ENCODE measurements at places on chromosomes 1 and 21.

- no peak for DNase-seq
These were observed 112.1 kb downstream of the ROR1 start for GRCh38 chr1:63885899-63886298.

- DNase-seq = no peak
These were observed 6.0 kb downstream of the DLGAP3 start for GRCh38 chr1:34923490-34923889.

DNA sequence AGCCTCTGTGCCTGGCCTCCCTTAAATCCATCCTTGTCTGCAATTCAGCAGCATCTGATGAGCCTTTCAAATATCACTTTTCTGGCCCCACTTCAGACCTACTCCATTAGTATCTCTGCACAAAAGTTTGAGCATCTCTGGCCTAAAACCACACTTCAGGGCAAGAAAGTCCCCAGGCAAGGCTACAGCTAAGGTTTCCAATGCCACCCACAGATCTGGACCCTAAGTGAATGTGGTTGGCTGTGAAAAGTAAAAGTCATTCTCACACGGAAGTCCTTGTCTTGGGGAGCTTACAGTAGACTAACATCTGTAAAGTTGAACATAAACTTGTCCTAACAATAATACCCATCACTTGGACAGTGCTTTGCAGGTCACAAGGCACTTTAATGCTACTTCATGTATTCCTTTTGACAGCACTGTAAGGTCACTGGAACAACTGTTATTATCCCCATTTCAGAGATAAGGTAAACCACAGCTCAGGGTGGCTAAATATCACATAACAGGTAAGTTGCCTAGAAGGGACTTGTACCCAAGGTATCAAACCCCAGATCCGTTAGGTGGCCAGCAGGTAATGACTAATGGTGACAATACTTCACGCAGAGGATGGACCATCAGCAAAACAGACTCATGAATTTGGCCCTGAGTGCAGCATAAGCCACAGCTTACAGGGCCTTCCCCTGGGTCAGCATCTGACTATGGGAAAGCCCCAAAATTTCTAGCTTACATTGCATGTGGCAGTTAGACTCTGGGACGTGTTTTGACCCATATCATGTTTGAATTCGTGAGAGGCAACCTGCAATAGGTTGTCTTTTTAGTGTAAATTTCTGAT is 356.0 kb downstream of the HHAT start:
- DNase-seq = no peak

GRCh38 chr21:36148886-36149285 is 7.7 kb upstream of the DOP1B start:
- DNase-seq = no peak

DNA sequence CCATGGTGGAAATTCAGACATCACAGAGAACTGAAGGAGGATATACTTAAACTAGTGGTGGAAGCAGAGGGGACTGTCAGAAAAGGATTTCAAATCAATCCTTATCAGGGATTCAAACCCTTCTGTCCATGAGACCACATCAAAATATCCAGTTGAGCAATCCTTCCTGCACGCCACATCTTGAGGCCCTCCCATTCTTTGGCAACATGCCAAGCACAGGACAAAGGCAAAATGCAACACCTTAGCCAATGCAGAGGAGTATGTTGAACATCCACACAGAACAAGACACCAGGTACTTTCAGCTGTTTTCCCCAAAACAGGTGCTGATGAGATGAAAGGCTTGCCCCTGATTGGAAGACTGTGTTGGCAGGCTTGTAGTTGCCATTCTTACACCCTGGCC is 81.8 kb upstream of the PLXNA2 start:
- no peak for DNase-seq

DNA sequence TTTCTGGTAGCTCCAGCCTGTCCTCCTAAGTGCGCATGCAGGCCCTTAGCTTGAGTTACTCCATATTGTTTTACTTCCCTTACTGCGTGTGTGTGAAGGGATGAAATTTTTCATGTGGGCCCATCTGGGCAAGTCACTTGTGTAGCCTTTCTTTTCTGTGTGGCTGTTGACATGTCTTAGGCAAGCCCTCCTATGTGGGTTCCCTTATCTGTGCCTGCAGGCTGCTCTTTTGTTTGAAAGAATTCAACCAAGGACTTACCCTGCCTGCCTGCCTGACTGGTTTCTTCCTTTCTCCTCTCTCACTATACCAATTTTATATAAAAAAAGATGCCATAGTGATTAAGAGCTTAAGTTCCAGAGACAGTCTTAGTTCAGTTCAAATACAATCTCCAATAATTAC is 249.3 kb downstream of the ATG4C start:
- DNase-seq = no peak

- DNase-seq = no peak
These were observed 57.5 kb upstream of the PDC start for GRCh38 chr1:186518395-186518794.

DNA sequence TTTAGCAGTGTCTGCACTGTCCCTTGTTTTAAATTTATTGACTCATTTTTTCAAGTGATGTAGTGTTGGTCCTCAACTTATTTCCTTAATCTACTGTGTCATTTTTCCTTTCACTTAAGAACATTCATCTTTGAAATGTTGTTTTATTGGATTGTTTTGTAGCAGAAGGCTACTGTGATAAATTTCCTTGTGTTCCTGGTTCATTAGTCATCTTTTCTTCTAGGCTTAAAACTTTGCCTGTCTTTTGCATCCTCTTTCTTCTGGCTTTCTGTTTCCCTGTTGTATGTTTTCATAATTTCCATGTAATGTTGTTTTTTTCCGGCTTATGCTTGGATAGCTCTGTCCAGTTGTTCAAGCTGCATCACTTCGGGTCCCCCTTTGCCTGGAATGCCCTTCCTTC is 61.9 kb downstream of the UBE2T start:
- no peak for DNase-seq

DNA sequence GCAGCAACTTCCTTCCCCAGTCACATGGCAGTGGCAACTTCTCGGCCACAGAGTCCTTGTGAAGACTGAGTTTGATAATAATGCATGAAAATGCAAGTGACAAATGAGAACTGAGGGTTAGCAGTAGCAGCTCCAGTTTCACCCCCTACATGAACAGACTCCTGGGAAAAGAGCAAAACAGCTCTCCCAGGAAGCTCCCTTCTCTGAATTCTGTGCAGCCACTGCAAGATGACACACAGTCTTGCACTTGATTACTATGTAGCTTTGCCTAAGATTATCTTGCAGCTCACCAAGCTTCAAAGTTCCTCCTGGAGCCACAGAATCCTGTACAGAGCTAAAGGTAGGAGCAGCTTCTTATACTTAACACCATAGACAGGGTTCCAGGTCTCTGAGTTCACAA is 4.7 kb downstream of the PGBD5 start:
- DNase-seq = no peak

GRCh38 chr1:165424454-165425216 is 20.3 kb downstream of the RXRG start:
- DNase-seq = no peak

DNA sequence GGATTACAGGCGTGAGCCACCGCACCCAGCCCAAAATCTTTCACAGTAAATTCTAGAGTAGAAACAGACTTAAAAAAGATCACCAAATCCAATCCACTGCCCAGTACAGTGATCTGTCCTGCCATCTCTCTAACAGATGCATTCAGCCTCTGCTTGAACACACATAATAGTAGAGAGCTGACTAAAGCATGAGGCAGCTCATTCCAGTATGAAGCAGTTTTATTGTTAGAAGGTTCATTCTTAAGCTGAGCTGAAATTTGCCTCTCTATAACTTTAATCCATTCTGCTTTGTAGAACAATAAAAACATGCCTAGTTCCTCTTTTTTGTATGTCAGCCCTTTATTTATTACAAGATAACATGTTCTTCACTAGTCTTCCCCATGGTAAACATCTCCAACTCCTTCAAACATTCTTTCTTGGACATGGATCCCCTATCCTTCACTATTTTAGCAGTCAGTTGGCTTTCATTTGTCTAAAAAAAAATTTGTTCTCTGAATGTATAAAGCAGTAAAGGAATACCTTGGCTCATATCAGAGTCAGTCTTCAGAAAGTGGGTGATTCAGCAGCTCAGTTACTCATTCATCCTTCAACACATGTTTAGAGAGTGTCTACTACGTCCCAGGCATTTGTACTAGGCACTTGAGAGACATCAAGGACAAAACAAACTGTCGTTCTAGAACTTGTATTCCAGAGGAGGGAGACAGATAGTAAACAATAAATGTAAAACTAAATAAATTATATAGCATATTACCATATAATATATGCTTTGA is 10.7 kb upstream of the PTBP2 start:
- DNase-seq = no peak

GRCh38 chr1:8363767-8364301 is 45.9 kb downstream of the SLC45A1 start:
- DNase-seq = peak; percentile 43

- DNase-seq = no peak
These were observed 18.3 kb upstream of the C1orf53 start for GRCh38 chr1:197884173-197884572.

GRCh38 chr1:175221557-175222175 is 29.1 kb upstream of the KIAA0040 start:
- peak; percentile 49 for DNase-seq

- no peak for DNase-seq
These were observed 6.1 kb downstream of the PRDM15 start for GRCh38 chr21:41873005-41873404.

GRCh38 chr21:10272216-10272615 is 249.2 kb upstream of the TPTE start:
- peak; percentile 61 for DNase-seq

DNA sequence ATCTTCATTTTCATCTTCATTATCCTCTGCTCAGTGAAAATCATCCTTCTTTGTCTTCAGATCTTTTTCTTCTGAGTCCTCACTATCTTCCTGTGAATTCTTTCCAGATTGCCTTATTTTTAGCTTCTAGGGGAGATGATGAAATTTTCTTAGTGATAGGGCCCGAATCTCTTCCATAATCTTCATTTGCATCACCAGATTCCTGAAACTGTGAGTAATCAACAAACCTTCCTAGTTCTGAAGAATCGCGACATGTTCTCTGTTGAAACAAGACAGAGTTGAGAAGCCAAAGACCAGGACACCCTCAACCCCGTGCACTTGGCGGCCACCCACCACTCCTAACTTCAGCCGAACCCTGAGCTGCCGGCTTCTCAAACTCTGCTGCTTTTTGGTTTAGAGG is 92.8 kb upstream of the CDC42BPA start:
- DNase-seq = no peak

DNA sequence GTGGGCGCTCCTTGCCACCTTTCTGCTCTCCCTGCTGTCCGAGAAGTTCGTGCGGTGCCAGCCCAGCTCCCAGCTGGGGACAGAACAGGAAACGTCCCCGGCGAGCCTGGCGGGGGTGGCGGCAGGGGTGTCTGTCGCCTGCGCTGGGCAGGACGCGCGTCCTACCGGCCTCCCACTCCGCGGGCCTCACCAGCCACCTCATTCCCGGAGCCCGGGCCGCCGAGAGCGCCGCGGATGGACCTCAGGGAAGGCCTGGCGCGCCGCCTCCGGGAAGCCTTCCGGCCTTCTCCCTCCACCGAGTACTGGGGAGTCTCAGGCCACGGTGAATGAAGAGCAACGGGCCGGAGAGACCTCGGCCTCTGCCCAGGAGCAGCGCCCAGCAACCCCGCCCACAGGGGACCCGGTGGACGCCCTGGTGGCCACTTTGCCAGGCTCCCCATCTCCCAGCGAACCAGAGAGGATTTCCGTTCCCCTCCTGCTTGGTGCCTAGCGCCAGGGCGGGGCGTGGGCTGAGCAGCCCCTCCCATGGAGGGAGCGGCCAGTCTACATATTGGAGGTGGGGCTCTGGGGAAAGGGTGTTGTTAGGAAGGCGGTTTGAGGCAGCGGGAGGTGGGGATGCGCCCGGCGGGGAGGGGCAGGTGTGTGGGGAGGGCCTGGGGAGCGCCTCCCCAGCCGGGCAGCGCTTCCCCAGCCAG is 9.5 kb upstream of the TNFRSF14 start:
- peak; percentile 93 for DNase-seq

- no peak for DNase-seq
These were observed 101.1 kb downstream of the RAVER2 start for GRCh38 chr1:64845831-64846425.

- no peak for DNase-seq
These were observed 128.0 kb downstream of the PSMG1 start for GRCh38 chr21:39055167-39055767.

- no peak for DNase-seq
These were observed 8.2 kb downstream of the HECTD3 start for GRCh38 chr1:45002650-45003645.

DNA sequence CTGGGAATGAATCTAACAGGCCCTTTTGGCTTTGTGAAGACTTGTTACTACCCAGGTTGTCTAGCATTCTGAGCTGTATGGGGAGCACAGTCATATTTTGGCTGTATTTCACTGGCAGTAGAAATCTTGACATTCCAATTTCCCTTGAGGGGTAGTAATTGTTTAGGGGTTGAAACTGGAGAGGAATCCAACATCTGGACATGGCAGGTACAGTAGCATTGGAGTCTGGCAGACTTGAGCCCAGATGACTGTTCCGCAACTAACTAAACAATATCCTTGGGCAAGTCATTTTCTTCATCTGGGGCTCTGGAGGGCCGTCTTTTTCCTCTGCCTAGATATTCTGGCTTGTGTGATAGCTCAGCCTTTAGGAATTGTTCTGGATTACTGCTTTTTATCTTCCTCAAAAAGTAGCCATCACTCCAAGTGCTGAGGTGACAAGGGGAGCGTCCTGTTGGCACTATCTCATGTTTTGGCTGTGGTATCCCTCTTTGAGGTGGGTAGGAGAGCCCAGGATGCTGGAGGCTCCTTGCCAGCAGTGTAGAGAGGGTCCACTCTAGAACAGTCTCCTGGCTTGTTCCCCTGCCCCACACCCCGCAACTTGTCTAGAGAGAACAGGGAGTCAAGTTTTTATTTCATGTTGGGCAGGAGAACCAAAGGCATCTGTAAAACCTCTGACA is 22.7 kb upstream of the NBL1 start:
- no peak for DNase-seq

DNA sequence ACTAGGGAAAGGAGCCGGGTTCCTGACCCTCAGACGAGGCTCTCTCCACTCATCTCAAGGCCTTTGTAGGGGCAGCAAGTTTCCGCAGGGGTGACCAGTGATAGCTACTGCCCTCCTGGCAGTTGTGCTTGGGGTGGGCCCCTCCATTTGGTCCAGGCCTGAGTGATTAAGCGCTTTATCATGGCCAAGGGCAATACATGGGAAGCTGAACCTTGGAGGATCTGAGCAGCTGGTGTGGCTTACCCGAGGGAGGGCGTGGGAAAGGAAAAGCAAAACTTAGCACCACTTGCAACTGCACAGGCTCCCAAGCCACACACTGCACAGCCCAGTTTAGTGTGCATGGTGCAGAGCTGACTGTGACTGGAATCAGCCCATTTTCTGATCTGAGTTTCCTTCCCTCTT is 47.8 kb downstream of the GADD45A start:
- DNase-seq = no peak

GRCh38 chr1:236753964-236754363 is 41.1 kb upstream of the MTR start:
- no peak for DNase-seq

- no peak for DNase-seq
These were observed 57.8 kb upstream of the RAVER2 start for GRCh38 chr1:64686828-64687724.

- DNase-seq = no peak
These were observed 19.7 kb downstream of the ACBD6 start for GRCh38 chr1:180482425-180483275.
